Left kidney (tissue), 8 donors: ENCODE measurements at places on chromosomes 5 and 9. TPM values are rescaled to one million over a fixed set of nuclear protein-coding genes. Genes with fewer than 3 reads are reported as not detected.

GRCh38 chr9:91567642-91568274 is 144.1 kb upstream of the NFIL3 start:
- no peak for DNase-seq

DNA sequence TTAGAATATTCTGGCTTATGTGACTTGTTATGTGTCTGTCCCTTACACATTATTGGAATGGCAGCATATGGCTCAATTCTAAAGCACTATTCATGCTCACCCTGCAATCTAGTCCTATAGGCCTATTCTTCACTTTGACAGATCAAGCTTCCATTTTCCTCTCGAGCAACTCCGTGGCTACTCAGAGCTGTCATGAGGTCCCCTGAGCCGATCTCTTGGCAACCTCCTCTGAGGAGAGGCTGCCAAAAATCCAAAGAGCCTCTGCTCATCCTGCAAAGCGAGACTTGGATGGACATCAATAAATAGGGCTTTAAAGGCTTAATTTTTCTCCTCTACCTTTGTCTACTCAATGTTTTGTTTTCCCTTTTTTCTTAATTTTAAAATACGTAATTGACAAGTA is 163.8 kb downstream of the GABRB2 start:
- no peak for DNase-seq

The GABRA1 gene
- polyA plus RNA-seq = 0.20 TPM

- no peak for DNase-seq
Observed at GRCh38 chr9:70798018-70798417, 323.4 kb downstream of the TRPM3 start.

GRCh38 chr5:3518051-3518450 is 77.6 kb upstream of the IRX1 start:
- no peak for DNase-seq

DNA sequence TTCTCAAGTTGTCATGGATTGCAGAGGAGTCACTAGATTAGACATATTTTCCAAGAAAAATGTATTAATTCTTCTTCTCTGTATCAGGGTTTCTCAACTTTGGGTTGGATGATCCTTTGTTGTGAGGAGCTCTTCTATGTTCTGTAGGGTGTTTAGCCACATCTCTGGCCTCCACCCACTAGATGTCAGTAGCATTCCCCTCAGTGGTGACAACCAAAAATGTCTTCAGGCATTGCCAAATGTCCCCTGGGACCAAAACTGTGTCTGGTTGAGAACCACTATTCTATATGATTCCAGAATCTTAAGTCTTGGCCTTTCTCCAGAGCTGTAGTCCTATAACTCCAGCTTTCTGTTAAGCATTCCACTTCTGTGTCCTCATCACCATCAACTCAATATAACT is 220.9 kb downstream of the KIAA0825 start:
- DNase-seq = no peak

The ADAMTS6 gene
- 3.2 TPM for polyA plus RNA-seq

DNA sequence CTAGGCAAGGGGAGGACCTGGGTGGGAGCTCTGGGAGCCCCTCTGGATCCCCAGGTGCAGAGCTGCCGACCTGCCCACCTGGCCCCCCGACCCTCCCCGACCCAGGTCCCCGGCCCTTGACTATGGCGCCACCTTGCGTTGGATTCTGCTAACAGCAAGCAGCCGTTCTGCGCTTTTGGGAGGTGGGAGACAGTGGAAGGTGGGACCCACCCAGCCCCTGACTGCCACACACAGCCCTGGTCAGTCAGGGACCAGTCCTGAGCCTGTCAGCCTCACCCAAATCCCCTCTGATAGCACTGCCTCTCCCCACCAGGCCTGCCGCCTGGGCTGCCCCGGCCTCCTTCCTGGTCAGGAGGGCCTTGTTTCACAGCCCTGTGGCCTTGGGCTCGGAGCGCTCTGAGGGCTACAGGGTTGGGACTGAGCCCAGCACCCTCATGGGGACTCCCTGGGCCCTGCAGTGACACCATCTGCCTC is 77.9 kb downstream of the HMCN2 start:
- DNase-seq = no peak

- DNase-seq = no peak
Observed at GRCh38 chr9:38278457-38278856, 114.0 kb upstream of the ALDH1B1 start.

- no peak for DNase-seq
Observed at GRCh38 chr5:126002222-126002897, 420.8 kb upstream of the GRAMD2B start.

The DDX4 gene
- 0.12 TPM for polyA plus RNA-seq

DNA sequence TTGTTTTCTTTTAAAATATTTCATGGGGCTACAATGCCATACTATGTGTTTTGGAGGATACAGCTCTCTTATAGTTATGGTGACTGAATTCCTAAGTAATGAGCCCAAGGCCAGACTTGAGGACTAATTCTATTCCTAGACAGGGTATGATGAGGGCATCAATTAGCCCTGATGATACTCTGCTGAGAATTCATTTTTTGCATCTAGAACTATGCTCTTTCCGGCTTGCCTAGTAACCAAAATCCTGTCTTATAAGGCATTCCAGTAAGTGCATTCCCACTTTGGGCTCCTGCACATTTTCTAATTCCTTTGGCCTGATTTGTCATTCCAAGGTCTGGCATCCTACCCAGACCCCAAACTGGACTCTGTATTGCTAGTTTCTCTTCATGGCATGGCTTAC is 62.4 kb downstream of the MAT2B start:
- DNase-seq = no peak

GRCh38 chr5:36720688-36721087 is 114.3 kb downstream of the SLC1A3 start:
- no peak for DNase-seq

The DIPK1B gene
- 27.6 TPM for polyA plus RNA-seq

GRCh38 chr9:137550231-137550621 is at the start of gene PNPLA7:
PNPLA7 (minus strand) TSS chr9:137550402; CDS start chr9:137550197, 205 bp downstream.
- peak; percentile 87 for DNase-seq

- no peak for DNase-seq
Observed at GRCh38 chr5:168314735-168315411, 23.4 kb downstream of the WWC1 start.

- no peak for DNase-seq
Observed at GRCh38 chr5:33311893-33312292, 128.9 kb upstream of the TARS1 start.

GRCh38 chr5:62231576-62231975 is 74.4 kb upstream of the KIF2A start:
- DNase-seq = no peak

DNA sequence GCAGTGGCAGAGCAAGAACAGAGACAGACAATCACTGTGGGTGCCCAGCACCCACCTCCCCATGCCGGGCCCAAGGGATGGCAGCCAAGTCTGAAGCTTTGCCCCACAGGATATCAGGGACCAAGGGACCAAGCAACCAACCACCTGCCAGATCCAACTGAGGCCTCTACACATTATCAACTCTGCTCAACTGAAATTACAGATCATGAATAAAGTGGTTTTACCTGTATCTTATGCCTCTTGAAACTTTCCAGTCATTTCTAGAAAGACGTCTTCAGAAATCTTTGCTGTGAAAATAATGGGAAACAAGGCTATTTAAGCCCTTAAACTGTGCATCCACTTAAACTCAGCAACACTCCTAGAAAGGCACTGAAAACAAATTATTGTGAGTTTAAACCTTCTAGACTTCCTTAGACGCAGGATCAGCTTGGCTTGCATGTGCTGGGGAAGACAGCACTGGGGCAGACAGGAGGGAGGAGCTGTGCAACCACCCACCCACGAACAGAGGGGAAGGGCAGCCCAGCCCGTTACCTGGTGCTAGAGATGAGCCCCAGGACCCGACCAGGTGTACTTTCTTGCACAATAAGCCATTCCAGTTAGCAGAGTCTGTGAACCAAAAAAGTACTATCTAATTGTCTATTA is 80.0 kb downstream of the SEMA4D start:
- no peak for DNase-seq

The SLC6A19 gene
- polyA plus RNA-seq = 67.4 TPM

DNA sequence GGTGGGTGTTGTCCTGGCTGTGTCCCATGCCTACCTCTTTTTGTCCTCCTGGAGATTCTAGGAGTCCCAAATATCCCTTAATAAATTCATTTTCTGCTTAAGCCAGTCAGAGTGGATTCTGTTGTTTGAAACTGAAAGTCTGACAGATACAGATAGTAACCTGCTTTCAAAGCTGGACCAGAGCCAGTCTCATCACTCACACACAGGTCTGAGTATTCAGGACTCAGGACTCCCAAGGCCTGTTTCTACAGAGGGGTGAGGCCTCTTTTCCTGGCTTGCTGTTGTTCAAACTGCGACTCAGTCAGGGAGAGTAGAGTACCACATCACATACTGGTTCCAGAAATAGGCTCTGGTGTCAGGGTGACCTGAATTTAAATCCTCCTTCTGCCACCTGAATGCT is 190.1 kb downstream of the PAX5 start:
- DNase-seq = no peak

GRCh38 chr5:50302815-50303490 is 138.1 kb downstream of the EMB start:
- no peak for DNase-seq

The TEK gene
- 34.4 TPM for polyA plus RNA-seq

- DNase-seq = no peak
Observed at GRCh38 chr5:116289276-116289675, 204.5 kb downstream of the COMMD10 start.
